ENCODE measurements at places on chromosomes 7 and 10.
A peak's percentile ranks its signal among the peaks of the same experiment; 100 is the strongest.

DNA sequence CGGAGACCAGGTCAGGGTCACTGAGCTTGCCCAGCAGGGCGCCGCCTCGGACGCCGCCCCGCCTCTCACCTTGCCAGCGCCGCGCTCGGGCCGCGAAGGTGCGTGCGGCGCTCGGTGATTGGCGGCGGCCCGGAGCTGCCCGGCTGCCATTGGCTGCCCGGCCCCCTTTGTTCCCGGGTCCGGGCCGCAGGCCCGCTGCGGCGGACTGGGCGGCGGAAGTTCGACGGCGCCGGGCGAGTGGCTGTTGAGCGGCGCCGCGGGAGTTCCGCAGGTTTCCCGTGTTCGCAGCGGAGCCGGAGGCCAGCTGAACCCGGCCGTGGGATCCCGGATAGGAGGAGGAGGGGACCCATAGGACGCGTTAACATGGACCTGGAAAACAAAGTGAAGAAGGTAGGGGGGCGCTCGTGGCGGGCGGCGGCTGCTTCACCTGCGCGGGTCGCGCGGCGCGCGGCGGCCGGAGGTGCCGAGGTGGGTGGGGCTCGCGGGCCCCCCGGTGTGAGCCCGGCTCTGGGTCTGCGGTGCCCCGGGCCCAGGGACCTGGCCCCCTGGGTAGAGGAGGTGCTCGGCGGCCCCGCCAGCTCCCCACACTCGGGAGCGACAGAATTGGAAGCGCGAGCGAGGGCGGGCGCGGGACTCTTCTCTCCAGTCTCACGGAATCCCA lies at the start of gene TES:
Gene TES (plus strand): TSS at position 195 of the 661 bp plus-strand sequence. CDS start 169 bp downstream, at position 364.
- ATAC-seq = peak; percentile 73

GRCh38 chr10:79149662-79150443 lies 81.1 kb downstream of the ZMIZ1 start:
- peak; percentile 64 for ATAC-seq

DNA sequence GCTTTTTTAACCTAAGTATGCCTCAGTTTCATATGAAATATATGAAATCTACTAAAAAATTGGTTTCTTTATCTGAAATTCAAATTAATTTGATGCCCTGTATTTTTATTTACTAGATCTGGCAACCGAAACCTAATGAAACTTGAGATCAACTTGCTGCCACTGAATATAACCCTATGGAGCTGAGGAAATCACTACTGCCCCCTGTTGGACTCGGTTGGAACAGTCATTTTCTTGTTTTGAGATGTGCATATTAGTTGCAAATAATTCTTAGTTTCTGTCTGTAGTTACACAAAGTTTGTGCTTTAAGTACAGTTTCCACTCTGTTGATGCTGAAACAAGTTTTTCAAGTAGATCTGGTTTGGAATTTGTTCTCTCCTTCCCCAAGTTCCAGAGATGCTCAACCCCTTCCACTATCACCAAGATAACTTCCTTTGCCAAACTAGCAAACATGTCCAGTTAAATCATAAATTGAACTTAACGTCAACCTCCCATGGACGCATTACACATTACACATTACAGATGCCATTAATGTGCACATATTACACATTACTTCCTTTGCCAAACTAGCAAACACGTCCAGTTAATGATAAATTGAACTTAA lies 22.2 kb upstream of the EXOC4 start:
- no peak for ATAC-seq

- no peak for ATAC-seq
Observed at GRCh38 chr10:122657729-122658128, 41.9 kb downstream of the C10orf120 start.

GRCh38 chr10:31678139-31678536 lies 250.5 kb downstream of the ARHGAP12 start:
- ATAC-seq = peak; percentile 26
